ENCODE measurements at places on chromosomes 2 and 18.
A peak's percentile ranks its signal among the peaks of the same experiment; 100 is the strongest.

GRCh38 chr2:113858764-113859163 lies 31.1 kb upstream of the ACTR3 start:
- no peak for DNase-seq

DNA sequence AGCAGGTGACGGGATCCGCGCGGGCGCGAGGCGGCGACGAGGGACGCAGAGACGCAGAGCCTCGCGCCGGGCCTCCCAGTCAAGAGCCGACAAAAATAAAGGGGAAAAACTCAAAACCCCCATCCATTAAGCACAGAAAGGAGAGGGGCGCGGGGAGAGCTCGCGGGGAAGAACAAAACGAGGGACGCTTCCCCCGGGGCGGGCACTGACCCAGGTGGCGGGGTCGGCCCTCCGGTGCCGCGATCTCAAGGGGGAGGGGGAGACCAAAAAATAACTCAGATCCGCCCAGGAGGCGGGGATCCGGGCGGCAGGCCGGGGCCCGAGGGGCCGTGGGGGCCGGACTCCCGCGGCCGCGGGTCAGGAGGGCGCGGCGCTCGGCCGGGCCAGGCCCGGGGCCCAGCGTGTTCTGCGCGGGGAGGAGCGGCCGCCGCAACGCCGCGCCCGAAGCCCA lies 597 bp downstream of the RNF103 start:
- peak; percentile 36 for DNase-seq

- DNase-seq = no peak
These were observed 139.1 kb upstream of the FHL2 start for GRCh38 chr2:105537920-105538319.

GRCh38 chr18:45879681-45880655 lies 54.5 kb downstream of the SIGLEC15 start:
- DNase-seq = peak; percentile 52

DNA sequence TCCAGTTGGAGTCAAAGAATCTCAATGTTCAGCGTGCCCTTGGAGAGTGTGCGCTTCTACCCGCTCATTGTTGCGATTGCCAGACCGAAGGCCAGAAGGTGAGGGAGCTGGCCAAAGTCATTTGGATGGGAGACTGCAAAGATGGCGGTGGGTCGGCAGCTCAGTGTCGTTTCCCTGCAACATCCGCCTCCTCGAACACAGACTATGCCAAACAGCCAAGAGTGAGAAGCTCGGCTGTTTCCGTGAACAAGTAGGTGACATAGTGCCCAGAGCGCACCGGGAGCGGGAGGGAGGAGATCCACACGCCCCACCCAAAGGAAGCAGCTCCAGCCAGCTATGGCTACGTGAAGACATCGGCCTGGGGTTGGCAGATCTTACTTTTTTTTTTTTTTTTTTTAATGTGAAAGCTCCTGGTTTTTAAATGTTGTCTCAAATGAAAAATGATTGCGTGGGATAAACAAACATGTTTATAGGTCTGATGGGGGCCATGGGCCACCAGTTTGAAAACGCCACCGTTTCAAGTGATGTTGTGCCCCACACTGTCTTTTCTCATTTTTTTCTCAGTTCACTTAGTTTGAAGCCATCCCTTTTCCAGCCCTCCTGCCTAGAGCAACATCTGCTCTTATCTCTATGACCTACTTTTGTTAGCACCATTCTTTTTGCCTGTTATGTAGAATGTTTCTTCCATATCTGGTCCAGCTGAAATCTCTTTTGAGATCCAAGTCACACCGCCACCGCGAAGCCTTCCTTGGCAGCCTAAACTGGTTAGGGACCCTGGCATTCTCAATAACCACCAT lies 682.4 kb downstream of the RNF144A start:
- DNase-seq = no peak

DNA sequence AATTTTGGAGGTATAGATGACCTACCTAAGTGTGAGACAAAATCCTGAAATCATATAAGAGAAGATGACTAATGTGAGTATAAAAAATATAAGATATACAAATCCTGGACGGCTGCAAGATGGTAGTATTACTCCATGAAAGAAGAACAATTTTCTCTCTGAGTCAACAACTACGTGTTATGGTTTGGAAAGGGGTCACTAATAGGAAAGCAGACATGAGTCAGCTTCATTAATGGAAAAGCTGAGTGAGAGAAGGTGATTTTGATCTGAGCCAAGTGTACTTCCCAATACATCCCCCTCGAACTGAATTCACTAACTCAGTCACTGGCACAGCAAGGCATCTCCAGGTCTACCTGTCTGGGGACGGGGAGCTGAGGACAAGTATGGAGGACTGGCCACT lies 20.1 kb upstream of the SELENOI start:
- no peak for DNase-seq

- no peak for DNase-seq
These were observed 96.8 kb upstream of the SERPINE2 start for GRCh38 chr2:224135881-224136280.

DNA sequence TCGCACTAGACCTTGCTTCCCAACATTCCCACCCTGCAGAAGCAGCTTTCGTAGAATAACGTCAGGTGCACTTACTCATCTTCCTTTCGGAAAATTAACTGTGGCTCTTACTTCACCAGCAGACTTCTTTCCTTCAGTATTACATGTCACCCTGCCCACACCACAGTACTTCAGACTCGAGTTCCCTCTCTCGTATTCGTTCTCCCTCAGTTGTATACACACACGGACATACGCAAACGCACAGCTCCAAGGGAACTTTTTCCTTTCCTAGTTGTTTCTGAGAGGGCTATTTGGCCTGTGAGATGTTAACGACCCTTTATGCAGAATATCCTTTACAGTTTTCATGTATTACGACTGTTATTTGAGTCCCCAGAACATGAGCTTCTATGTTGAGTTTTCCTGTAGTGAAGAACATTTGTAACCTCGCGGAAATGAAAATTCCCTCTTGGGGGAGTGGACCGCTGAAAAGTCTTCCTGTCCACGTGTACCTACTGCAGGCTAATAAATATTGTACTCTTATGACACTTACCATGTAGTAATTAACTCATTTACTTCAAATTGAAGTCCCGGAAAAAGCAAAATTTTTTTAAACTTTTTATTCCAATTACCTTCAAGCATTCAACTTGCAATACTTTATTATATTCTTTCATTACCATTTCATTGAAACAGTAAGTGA lies 908 bp downstream of the ERLEC1 start:
- DNase-seq = no peak

GRCh38 chr18:78407466-78407844 lies 572.2 kb upstream of the SALL3 start:
- DNase-seq = peak; percentile 7

DNA sequence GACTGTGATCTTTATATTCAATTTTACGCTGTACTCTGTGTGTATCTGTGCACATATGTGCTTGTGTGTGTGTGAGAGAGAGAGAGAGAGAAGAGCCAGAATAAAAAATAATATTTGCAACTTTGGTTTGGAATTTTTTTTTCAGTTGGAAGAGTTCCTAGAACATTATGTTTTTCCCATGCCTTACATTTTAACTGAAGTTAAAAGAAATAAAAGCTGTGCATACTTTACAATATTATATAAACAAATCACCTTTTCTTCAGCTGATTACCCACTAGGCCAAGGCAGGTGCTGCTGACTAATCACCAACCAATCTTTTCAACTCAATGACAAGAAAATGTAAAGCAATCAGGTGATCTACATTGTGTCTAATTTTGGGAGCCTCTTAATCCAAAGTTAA lies 366.3 kb downstream of the NYAP2 start:
- no peak for DNase-seq

DNA sequence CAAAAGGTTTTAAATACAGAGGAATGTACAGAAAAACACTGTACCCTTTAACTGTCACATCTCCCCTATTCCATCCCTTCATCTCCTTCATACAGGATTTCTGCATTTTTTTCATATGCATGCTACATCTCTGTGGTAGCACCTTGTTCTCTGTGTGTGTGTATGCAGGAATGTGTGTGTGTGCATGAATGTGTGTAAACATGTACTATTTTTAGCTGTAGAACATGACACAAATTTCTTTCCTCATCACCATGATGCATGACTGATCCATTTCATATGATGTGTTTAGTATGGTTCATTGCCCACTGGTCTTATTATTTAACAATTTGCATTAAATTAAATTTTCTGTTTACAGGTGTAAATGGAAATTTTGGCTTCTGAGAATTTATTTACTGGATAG lies 21.5 kb upstream of the ZEB2 start:
- no peak for DNase-seq

- peak; percentile 88 for DNase-seq
These were observed 310.8 kb downstream of the ERBB4 start for GRCh38 chr2:212227755-212228154.

- DNase-seq = no peak
These were observed 63.4 kb downstream of the STAT1 start for GRCh38 chr2:190950566-190950991.

DNA sequence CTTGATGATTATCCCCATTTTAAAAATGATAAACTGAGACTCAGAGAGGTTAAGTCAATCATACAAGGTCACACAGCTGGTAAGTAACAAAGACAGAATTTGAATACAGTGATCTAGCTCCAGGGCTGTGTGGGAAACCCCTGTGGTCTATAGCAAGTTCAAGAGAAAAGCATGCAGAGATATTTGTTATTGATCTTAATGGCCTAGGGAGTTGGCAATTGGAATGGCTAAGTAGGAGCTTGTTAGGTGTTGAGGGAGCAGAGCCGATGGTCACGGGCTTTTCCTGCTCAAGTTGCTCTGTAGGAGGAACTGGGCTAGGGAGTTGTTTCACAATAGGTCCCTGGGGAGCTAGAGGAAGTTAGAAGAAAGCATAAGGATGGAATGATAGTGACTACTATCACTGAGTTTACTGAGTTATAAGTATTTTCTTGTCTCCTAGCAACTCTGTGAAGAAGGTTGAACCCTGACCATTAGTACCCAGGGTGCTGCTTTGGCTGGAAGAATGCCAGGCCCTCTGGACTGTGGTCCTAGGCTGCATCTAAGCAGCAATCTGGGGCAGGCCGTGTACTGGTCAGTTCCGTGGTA lies 30.0 kb downstream of the RNF125 start:
- DNase-seq = no peak

DNA sequence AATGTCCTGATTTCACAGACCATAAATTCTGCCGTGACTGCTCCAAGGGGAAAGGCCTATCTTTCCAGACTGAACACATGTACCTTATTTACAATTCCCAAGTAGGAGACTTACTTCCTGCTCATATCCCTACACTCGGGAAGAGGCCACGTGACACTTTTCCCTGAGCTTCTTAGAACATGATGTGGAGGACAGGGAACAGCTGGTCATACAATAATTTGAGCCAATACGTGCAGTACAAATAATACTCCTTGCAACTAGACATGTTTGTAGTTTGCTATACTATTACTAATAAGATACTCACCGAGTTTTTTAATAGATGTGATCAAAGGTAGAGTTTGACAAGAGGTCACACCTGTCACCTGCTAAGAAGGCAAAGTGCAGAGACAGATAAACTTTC lies 256.4 kb downstream of the SP3 start:
- no peak for DNase-seq

GRCh38 chr2:222673883-222674282 lies 2.4 kb downstream of the MOGAT1 start:
- DNase-seq = no peak

DNA sequence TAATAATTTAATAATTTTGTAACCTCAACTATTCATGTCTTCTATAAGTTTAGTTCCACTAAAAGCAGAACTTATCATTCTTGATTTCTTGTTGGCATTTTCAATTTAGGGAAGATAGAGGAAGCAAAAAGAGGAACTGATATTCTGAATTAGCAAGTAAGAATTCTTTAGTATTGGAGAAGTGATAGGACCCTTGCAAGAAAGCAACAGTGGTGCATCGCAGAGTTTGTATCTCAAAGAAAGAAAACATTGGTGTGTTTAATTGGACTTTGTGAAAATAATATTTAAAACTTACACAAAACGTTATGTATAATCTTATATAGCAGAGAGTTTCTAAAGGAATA lies 36.5 kb upstream of the TNFRSF11A start:
- no peak for DNase-seq

GRCh38 chr2:189982780-189983394 lies 79.6 kb downstream of the MSTN start:
- DNase-seq = no peak

DNA sequence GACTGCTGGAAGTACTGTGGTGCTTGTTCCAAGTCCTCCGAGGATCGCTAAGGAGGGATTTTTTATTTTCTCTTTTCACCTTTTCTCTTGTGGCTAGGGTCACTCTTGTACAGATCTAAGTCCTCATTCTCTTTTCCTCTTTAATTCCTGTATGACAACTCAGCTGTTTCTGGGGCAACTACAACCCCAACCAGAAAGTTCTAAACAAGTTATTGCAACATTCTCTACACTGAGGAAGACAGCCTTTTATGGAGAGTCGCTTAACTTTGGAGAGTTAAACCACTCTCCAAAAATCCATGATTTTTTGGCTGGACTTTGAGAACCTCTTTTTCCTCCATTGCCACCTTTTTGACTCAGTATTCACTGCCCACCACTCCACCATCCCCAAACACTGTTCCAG lies 74.0 kb upstream of the SESTD1 start:
- DNase-seq = no peak

GRCh38 chr2:85053802-85054201 lies 79.4 kb upstream of the TCF7L1 start:
- DNase-seq = no peak

GRCh38 chr2:30110773-30111172 lies 36.0 kb upstream of the YPEL5 start:
- DNase-seq = no peak

GRCh38 chr2:9800975-9801726 lies 42.1 kb upstream of the TAF1B start:
- DNase-seq = no peak

DNA sequence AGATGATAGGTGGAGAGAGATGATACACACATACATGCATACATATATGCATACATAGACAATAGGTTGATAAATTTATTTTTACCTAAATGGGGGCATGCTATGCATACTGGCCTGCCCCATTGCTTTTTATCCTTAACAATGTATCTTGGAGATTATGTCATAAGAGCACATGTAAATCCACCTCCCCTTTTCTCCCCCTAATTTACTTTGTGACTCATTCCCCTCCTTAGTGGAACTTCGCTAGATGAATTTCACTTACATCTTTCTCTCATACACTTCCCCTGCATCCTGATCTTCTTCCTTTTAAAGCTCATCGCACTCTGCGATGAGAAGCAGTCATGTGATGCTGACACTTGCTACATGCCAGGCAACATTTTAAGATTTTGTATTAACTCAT lies 223.6 kb downstream of the C1D start:
- DNase-seq = no peak

DNA sequence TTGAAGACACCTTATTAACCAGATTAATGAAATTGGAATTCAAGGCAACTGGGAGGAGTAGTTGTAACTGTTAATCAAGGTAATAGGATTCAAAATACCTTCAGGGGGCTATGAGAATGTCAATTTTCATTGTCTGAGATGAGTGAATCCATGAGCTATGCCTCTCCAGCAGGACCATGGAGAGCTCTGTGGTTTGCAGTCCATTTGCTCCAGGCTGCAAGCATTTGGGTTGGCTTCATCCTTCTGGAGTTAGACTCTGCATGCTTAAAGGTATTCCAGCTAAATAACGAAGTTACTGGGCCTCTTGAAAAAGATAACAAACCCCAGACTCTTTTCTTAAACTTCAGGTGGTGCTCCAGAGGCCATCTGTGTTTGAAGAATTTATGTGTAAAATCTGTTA lies 207.1 kb upstream of the SLC8A1 start:
- no peak for DNase-seq
